ENCODE measurements at places on chromosomes 12 and 14.

GRCh38 chr14:73879027-73879426 is 7.6 kb upstream of the ZNF410 start:
- no peak for DNase-seq

DNA sequence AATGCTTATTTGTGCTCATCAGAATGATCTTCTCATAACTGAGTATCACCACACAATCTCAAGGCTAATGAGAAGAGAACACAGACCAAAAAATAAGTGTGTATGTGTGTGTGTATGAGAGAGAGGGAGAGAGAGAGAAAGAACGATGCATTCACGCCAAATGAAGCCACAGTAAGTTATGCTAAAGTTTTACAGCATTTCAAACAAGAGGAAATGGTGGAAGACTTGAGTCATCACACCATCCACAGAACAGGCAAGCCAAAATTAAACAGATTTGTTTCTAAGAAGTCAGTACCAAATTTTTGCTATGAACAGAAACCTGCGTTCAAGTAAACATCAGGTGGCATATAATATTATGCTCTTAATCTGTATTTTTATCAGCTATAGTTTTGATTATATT is 141.2 kb downstream of the MED13L start:
- DNase-seq: no peak

DNA sequence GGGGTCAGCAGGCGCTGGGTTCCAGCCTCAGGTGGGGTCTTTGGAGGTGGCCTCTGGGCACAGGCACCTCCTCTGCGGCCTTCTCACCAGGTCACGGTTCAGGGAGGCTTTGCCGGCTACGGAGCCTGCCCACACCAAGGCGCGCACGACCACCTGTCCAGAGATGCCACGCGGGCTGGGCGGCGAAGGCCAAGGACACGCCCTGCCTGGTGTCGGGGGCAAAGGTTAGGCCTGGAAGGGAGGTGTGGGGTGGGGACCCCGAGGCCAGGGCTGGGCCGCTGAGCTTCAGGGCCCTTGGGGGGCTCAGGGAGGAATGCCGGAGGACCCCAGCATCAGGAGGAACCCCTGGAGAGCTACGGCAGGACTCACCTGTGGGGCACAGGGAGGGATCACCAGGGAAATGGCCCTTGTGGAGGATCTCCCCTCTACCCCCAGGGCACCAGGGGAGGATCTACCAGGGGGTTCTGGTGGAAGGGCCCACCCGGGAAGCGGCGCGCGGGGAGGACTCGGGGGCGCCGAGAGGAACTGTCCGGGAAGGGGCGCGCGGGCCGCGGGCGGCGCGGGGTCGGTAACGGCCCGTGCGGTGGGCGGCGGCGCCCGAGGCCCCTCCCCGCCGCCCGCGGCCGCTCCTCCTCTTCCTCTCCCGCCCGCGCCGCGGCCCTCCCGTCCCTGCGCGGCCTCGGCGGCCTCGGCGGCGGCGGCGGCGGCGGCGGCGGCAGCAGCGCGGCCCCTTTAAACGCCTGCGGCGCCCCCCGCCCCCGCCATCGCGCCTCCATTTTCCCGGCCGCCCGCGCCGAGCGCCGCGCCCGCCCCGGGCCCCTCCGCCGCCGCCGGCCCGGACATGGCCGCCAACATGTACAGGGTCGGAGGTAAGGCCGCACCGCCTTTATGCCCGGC is at the start of gene MTA1:
Gene MTA1 (plus strand): TSS at position 633 of the 897 bp plus-strand sequence. CDS start 209 bp downstream, at position 842.
- DNase-seq: no peak

DNA sequence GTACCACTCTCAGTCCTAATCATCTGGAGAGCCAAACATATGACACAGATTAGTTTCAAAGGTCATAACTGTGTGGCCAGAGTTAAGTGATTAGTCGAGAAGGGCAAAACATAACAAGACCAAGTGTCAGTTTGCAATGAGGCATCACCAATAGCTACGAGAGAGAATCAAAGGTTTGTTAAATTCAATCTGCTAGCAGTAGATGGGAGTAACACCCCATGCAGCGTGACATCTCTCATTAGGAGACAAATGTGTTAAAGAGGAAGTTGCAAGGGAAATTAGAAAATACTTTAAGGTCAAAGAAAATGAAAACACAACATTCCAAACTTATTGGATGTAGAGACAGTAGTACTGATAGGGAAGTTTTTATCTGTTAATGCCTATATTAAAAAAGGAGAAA is 135.7 kb upstream of the SYT10 start:
- DNase-seq: no peak

DNA sequence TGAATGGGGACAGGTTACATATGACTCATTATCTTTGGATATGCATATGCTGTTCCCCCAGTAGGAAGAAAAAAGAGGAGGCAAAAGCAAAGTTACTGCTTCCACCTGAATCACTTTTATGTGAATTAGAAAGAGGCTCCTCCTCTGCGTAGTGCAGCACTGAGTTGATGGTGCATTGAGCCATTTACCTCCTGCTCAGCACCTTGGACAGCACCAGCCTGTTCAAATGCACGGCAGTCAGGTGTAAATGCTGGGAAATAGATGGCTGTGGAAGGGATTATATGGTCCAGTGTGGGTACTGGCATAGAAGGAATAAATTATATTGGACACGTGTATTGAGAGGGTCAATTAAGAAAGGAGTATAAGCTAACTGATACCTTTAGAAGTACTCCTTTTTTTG is 541.9 kb upstream of the SEL1L start:
- DNase-seq: no peak

DNA sequence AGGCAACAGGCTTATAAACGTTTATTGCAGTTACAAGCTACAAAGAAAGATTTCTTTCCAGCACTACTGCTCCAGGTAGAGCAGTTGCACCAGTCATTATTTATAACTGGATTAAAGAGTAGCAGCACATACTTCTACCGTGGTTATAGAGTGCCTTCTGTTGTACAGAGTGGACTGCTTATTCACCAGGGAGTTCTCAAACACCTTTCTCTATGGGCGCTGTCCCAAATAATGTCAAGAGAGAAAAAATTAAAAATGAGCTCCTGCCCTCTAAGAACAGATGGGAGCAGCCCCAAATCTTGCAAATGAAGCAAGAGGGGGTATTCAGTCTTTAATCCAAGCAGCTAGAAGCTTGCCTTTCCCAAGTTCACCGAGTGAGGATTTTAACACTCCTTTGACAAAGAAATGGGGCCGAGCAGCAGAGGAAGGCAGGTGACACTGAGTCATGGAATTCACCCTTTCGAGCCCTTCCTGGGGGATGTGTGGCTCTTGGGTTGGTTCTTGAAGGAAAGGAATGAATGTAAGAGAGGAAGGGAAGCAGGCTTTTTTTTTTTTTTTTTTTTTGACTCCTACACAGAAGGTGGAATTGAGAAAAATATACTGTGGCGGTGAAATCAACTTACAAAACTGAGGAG is 181.2 kb downstream of the PRKCH start:
- DNase-seq: no peak

GRCh38 chr12:69484428-69484827 is 14.2 kb downstream of the FRS2 start:
- no peak for DNase-seq

GRCh38 chr14:97878206-97878605 is 1081.0 kb downstream of the VRK1 start:
- DNase-seq: no peak

DNA sequence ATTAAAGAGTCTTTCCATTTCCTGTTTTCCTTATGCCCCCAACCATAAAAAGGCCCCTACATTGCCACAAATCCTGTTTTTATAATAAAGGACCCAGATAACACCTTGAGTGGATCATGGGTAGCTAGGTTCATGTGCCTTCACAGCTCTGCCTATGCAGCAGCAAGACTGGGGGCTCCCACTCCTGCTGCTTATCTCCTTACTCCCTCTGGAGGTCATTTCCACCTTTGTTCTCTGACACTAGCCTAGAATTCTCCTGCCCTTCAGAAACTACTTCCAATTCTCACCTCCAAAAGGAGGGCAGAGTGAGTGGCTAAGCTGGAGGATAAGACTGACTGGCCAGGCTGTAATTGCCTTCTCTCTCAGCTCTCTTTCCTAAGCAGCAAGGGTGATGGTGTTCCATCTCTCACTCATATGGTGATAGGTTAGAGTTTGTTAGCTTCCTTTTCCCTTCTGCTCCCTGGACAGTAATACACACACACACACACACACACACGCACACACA is 20.0 kb upstream of the STAC3 start:
- DNase-seq: no peak

DNA sequence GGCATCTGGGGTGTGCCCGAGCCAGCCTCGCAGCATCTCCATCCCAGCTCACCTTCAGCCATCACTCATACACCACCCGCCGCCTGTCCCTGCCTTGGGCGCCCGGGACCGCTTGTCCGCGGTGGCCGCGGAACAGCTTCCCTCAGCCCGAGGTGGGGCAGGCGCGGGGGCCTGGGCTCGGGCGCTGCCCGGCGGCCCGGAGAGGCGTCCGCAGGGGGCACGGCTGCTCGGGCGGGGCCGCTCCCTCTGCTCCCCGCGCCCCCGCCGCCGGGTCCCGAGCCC is 430 bp downstream of the SLC41A2 start:
- peak; percentile 3 for DNase-seq

All from activated T-cell treated with anti-CD3 and anti-CD28 coated beads for 24 hours (primary cell).